ENCODE measurements at places on chromosomes 6 and 20. TPM values are rescaled to one million over a fixed set of nuclear protein-coding genes. Genes with fewer than 3 reads are reported as not detected.
A peak's percentile ranks its signal among the peaks of the same experiment; 100 is the strongest.

MRAP2 gene
- 30.6 TPM for total RNA-seq

CFAP61 gene
- 0.71 TPM for total RNA-seq

EBF4 gene
- 3.2 TPM for total RNA-seq

GLP1R gene
- under 0.01 TPM for total RNA-seq

DNA sequence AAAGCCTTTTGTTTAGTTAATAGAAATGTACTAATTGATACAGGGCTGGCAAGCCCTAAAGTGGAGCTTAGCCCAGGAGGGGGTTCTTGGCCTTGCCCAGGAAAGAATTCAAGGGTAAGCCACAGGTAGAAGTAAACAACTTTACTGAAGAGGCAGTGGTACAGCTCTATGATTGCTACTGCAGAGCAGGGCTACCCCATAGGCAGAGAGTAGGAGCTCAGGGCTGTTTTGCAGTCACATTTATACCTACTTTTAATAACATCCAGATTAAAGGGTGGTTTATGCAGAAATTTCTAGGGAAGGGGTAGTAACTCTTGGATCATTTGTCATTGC, 680.4 kb upstream of the GJE1 start:
- DNase-seq: no peak
- no peaks in the 10 kb centered on the region for H3K4me1 ChIP-seq
- no peaks in the 10 kb centered on the region for H3K36me3 ChIP-seq
- no peak overlapping the region for H3K27ac ChIP-seq
- no peaks in the 10 kb centered on the region for H3K27me3 ChIP-seq

SMLR1 gene
- total RNA-seq: not detected

- H3K36me3 ChIP-seq: no peaks in the 10 kb centered on the region
- no peaks in the 10 kb centered on the region for H3K27me3 ChIP-seq
- H3K4me1 ChIP-seq: peaks cover 19% of the 10 kb centered on the region
- peak overlapping the region; percentile 59 for H3K27ac ChIP-seq
Measured at GRCh38 chr20:44884907-44885391, 556 bp upstream of the YWHAB start.

DNA sequence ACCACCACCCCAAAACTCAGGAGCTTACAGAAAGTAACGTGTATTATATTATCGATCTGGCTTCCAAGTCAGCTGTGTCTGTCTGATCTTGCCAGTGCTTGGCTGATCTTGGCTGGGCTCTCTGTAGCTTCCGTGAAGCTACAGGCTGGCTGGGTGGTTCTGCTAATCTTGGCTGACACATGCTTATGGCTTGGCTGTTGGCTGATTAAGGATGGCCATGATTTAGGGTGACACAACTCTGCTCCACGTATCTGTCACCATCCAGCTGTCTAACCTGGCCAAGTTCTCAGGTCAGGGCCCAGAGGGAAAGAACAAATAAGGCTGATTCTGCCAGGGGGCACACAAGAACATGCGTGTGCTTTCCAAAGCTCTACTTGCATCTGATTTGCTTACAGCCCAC, 64.7 kb upstream of the PRL start:
- peaks cover 16% of the 10 kb centered on the region for H3K4me1 ChIP-seq
- no peak overlapping the region for H3K27ac ChIP-seq
- H3K36me3 ChIP-seq: no peaks in the 10 kb centered on the region
- no peak for DNase-seq

DNA sequence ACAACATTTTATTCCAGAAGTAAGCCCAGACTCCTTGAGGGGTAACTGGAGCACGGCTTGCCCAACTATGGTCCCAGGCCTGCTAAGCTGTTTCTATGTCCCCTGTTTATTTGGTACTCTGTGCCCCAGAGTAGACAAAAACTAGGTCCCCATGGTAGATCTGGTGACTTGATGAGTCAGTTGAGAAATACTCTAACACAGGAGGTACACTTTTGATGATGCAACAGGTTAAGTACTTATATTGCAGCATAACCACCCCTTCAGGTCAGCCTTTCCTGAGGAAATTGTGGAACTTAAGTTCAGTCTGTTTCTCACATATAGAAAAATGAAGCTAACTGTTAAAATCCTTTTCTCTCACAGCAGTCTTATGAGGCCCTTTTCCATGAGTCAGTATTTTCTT, 19.6 kb downstream of the TTPAL start:
- H3K4me1 ChIP-seq: no peaks in the 10 kb centered on the region
- no peaks in the 10 kb centered on the region for H3K27me3 ChIP-seq
- H3K27ac ChIP-seq: no peak overlapping the region
- DNase-seq: no peak
- no peak overlapping the region for H3K4me3 ChIP-seq
- H3K36me3 ChIP-seq: peaks cover 63% of the 10 kb centered on the region

DNA sequence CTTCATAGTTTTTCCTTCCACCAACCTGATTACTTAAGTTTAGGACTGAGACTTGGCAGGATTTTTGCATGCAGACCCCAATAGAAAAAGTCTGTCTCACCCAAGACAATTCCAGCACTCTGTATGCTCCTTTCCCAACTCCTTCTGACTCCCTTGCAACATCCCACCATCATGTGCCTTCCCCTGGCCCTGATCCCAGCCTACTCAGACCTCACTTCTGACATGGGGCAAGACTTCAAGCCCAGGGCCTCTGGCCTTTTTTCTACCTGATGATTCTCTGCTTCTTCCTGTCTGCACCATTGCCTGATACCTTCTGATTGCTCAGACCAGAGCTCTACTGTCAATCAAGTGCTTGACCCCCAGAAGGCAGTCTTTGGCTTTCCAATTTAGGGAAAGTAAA, 96.6 kb downstream of the HAO1 start:
- H3K36me3 ChIP-seq: no peaks in the 10 kb centered on the region
- peaks cover 2% of the 10 kb centered on the region for H3K4me1 ChIP-seq
- H3K27me3 ChIP-seq: no peaks in the 10 kb centered on the region
- DNase-seq: no peak
- no peak overlapping the region for H3K27ac ChIP-seq

DNA sequence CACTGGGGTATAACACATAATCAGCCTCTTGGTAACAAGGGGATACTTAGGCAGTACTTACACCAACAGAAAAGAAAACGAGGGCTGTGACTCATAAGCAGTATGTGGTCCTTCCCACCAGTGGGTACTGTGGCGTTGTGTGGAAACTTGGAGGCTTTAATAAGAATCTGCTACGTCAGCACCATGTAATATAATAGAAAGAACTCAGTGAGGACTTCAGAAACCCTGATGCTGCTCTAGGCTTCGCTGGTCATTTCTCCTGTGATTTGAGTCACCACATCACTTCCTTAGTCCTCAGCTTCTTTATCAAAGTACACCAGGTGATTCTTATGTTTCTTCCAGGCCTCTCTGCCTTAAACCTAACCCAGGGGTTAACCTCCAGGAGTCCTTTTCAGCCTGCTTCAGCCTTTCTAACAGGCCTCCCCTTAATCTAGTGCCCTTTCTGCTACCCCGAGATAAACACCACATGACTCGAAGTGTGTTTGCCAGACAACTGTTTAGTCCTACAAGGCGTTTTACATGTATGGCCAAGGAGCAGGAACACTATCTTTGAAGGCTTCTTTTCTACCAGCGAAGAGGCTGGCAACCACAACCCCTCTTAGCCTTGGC, 68.5 kb downstream of the FYN start:
- H3K4me1 ChIP-seq: peaks cover 46% of the 10 kb centered on the region
- H3K4me3 ChIP-seq: no peak overlapping the region
- H3K36me3 ChIP-seq: peaks cover 44% of the 10 kb centered on the region
- peak; percentile 78 for DNase-seq
- peak overlapping the region; percentile 95 for H3K27ac ChIP-seq

DNA sequence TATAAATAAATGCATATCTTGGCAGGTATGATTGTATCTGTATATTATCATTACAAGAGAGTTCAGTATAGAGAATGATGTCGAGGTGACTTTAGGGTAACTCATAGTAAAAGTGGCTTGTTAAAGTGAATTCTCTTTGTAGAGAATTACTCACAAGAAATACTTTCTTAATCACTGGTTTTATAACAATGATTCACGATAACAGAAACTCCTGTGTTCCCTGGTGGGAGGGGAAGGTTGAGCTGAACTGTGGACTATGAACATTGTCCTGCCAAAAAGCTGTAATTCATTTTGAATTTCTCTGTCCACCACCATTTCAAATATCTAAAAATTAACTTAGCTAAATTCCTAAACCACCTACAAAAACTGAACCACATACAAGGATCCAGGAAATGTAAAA, 7.7 kb downstream of the TPMT start:
- no peak overlapping the region for H3K27ac ChIP-seq
- H3K36me3 ChIP-seq: no peaks in the 10 kb centered on the region
- no peak overlapping the region for H3K4me3 ChIP-seq
- no peaks in the 10 kb centered on the region for H3K27me3 ChIP-seq

COL11A2 gene
- total RNA-seq: 172 TPM

DNA sequence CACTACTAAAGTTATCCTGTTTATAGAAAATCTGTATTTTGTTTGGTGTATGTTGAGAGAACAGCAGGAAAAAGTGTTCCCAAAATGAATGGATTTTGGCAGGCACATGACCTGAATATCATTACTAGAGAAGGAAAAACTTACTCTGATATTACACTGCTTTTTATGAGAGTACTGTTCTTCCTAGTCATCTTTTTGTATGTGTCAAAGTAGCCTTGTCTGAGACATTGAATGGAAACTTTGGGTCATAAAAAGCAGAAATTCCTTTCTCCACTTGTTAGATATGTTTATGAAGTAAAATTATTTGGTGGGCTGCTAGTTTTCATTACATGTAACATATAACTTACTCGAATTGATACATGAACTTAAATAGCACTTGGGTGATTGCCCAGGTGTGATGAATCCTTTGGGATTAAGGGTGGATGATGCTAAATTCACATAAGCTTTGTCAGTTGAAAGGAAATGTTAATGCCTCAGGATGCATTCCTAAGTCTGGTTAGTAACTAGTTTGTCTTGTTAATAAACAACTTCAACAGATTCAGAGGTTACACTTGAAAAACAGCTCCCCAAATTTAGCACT, 206.7 kb downstream of the CENPW start:
- H3K4me1 ChIP-seq: no peaks in the 10 kb centered on the region
- no peaks in the 10 kb centered on the region for H3K27me3 ChIP-seq
- no peaks in the 10 kb centered on the region for H3K36me3 ChIP-seq
- H3K4me3 ChIP-seq: no peak overlapping the region
- DNase-seq: peak; percentile 94
- H3K27ac ChIP-seq: peak overlapping the region; percentile 85

DNA sequence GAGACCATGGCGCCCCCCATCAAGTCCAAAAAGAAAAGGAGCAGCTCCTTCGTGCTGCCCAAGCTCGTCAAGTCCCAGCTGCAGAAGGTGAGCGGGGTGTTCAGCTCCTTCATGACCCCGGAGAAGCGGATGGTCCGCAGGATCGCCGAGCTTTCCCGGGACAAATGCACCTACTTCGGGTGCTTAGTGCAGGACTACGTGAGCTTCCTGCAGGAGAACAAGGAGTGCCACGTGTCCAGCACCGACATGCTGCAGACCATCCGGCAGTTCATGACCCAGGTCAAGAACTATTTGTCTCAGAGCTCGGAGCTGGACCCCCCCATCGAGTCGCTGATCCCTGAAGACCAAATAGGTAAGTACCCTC, 41.7 kb upstream of the NAA20 start:
- DNase-seq: peak; percentile 48
- H3K4me1 ChIP-seq: peaks cover 37% of the 10 kb centered on the region
- peak overlapping the region; percentile 31 for H3K4me3 ChIP-seq
- no peaks in the 10 kb centered on the region for H3K27me3 ChIP-seq

GRCh38 chr6:106181664-106182418, 95.7 kb downstream of the PRDM1 start:
- no peaks in the 10 kb centered on the region for H3K36me3 ChIP-seq
- peak; percentile 12 for DNase-seq
- no peaks in the 10 kb centered on the region for H3K4me1 ChIP-seq
- H3K27ac ChIP-seq: no peak overlapping the region

BMP6 gene
- 1.3 TPM for total RNA-seq

DNA sequence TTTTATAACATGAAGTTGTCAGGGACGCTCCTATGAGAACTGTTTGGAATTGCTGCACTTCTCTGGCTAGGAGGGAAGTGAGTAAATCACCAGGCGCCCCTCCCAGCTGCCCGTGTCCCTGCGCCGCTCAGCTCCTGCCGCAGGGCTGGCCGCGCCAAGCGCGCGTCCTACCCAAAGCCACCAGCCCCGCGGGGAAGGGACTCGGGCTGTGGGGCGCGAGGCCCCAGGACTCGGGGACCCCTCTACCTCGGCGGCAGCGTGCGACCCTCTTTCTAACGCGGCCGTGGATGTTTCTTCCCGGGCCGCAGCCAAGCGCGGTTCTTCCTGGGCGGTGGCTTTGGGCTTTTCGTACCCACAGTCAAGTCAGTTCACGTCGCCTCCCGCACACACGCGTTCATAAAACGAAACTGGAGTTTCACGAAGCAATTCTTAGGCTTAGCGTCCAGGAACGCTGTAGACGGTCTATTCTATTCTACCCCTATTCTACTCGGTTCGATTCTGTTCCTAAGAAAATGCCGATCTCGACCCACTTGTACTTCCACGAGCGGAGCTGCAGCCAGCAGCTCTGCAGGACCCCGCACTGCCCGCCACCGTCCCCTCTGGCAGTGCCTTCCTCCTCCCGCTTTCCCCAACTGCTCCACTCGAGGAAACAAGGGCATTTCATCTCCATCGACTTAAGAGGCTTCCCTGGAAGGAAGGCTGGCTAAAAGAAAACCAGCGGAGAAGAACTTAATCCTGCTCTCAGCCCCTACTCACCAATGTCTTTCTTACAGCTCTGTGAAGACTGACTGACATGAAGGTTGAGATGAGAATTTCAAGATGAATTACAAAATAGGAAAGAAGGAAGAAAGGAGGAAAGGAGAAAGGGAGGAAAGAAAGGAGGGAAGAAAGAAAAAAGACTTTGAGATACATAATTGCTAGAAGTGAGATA, 15.4 kb downstream of the FOXC1 start:
- H3K27ac ChIP-seq: no peak overlapping the region
- peak; percentile 65 for DNase-seq
- peaks cover 15% of the 10 kb centered on the region for H3K4me1 ChIP-seq
- no peaks in the 10 kb centered on the region for H3K36me3 ChIP-seq

- peaks cover 32% of the 10 kb centered on the region for H3K27me3 ChIP-seq
- no peaks in the 10 kb centered on the region for H3K36me3 ChIP-seq
- H3K4me3 ChIP-seq: peak overlapping the region; percentile 49
Measured at GRCh38 chr6:136550045-136550329, 235 bp downstream of the MAP7 start.

- no peak for DNase-seq
- no peaks in the 10 kb centered on the region for H3K36me3 ChIP-seq
- no peak overlapping the region for H3K27ac ChIP-seq
- peaks cover 9% of the 10 kb centered on the region for H3K4me1 ChIP-seq
Measured at GRCh38 chr20:40551125-40551530, 137.9 kb downstream of the MAFB start.

GRCh38 chr20:40565682-40566040, 123.4 kb downstream of the MAFB start:
- H3K27me3 ChIP-seq: no peaks in the 10 kb centered on the region
- peaks cover 3% of the 10 kb centered on the region for H3K4me1 ChIP-seq
- H3K4me3 ChIP-seq: no peak overlapping the region
- H3K27ac ChIP-seq: no peak overlapping the region

TBXT gene
- total RNA-seq: not detected

All from muscle of leg (tissue), 16 donors.